GM20000 (cell line): ENCODE measurements at places on chromosomes 11 and 22.

DNA sequence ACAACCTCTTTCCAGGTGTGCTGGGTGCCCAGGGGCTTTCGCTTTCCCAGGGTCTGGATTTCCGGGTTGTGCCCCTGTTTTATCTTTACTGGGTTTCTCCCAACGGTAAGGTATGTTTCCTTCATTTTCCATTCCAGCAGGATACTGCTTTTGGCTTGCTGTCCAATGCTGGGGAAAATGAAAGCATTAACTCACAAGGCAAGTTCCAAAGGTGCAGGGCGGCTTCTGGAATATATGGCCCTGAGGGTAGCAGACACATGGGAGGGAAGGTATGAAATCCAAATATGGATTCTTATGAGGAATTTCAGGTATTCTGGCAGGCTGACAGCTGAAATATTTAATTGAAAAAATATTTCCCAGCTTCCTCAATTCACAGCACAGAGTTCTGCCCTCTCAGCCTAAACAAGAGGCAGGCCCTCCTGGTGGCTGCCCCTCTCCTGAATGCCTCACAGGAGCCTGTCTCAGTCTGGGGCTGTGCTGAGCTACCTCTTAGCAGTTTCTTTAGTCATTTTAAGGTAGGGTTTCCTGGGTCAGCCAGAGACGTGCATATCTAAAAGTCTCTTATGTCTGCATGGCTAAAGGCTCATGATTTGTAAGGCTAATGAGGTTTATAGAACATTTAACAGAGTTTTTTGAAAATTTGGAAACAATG, 318.6 kb upstream of the B3GAT1 start:
- DNase-seq, result no peak

DNA sequence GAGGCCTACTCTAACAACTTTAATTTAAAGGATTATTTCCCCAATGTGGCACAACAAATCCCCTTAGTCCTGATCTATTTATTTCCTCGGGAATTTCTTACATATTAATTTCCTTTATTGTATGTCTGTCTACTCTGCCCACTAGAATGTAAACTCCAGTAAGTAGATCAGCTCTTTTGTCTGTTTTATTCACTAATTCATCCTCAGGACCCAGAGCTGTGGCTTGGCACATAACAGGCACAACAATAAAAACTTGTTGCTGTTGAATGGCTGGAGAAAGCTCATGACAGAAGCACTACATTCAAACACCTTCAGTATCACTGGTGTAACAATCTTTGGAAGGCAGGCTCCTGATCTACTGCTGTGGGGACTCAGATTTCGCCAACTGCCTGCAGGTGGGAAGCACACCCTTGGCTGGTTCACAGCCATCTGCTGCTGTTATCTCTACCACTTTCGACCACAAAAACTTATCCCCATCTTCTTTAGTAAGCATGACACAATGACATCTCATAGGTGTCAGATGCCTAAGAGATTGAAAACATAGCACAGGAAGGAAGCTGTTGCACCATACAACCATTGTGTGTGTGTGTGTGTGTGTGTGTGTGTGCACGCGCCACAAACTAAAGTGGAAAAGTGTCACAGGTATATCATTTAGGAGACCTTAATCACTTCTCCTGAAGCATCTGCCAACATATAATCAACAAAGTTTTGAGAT, 11.9 kb downstream of the HIRA start:
- peak; percentile 45 for DNase-seq

GRCh38 chr22:19629720-19630419, 84.4 kb upstream of the SEPTIN5 start:
- DNase-seq, result peak; percentile 92

DNA sequence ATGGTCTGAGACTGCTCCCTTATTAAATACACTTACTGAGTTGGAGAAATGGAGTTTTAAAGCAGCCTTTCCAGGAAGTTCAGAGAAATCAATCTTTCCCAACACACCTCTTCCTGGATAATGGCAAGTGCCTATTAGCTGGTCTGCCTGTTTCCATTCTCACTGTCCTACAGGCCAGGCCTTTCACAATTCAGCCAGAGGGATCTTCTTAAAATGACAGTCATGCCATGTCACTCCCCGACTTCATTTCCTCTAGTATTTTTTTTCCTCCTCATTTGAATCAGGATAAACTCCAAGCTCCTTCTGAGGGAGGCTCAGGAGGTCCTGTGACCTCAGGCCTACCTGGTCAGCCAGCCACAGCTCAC, 62.6 kb downstream of the FDX1 start:
- DNase-seq, result no peak

- no peak for DNase-seq
Observed at GRCh38 chr11:59226396-59226795, 13.7 kb upstream of the MPEG1 start.

GRCh38 chr22:24753914-24754313, 20.6 kb downstream of the PIWIL3 start:
- DNase-seq, result no peak

DNA sequence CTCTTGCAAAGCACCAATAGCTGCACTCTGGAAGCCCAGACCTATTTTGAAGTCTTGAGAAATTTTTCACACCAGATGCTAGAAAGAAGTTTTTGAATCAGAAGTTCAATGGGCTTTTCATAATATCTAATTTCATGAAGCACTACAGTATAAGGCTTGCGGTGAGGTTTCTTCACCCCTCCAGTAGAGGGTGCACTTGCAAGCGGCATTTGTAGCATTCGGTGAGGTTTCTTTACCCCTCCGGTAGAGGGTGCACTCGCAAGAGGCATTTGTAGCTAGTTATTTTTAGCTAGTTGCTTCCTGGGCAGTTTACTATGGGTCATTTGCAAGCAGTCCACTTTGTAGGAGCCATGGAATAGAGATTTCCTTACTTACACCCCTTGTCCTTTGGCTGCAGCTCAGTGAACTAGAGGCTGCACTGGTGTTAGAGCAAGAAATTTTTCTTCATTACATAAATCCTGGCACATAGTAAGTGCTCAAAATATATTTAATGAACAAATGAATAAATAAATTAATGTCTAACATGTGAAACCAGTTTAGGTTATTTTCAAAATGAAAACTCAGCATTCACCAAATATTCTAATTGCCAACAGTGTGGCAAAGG, 7.8 kb upstream of the NOX4 start:
- no peak for DNase-seq

DNA sequence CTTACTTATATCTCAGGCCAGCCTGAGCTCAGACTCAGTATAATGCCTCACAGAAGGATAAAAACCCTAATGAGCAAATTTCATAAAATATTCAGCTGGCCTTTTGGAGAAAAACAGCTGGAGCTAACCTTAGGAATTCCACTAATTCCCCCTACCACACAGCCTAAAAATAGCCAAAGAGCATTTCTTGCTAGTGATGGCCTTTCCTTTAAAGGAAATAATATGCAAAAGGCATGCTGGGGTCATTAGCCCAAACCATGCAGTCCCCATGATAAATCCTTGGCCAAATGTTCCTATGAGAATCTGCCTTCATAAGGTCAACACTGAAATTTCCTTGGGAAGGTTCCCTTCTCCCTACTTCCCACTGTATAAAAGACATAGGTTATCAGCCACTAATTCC, 38.2 kb downstream of the SYTL2 start:
- no peak for DNase-seq

DNA sequence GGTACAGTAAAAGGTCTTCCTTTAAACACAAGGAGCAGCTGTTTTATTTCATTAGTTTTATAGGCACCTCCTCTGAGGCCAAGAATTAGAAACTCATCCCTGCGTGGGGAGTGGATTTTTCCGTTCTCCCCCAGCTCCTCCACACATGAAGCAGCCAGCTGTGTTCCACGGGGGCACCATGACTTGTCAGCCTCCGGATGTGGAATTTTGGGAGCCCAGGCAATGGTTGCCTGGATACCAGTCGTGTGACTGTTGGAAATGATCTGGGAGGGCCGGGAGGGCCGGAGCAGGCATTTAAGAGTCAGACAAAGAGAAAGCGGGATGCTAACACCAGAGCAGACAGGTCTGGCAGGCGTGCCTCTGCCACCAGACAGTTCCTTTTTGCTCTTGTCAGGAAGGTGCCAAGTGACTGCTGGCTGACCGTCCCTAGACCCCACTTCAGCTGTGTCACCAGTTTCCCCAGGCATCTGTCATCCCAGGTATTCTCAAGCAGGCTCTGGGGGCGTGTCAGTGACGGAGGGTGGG, 15.9 kb upstream of the CDC42EP2 start:
- DNase-seq, result no peak

DNA sequence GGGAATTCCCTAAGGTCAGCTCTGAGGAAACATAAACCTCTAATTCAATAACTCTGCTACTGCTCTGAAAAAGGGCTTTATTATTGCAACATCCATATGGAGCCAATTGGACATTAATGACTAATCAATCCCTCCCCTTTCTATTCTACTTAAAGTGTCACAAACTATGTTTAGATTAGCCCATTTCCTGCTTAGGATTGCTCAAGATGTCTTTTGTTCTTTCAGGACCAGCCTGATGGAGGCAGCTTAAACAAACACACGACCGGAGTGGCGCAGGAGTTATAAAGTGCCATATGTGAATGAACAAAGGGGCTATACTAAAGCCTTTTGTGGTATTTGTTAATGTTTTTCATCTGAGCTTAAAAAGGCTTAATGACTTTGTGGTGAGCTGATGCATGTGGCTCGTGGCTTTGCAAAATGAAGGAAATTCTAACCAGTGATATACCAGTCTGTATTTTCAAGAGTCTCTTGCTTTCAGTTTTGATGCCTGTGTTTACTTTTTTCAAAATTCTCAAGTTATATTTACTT, 354.4 kb downstream of the SOX6 start:
- DNase-seq, result no peak

GRCh38 chr22:44335903-44336803, 23.4 kb upstream of the SHISAL1 start:
- DNase-seq, result no peak

DNA sequence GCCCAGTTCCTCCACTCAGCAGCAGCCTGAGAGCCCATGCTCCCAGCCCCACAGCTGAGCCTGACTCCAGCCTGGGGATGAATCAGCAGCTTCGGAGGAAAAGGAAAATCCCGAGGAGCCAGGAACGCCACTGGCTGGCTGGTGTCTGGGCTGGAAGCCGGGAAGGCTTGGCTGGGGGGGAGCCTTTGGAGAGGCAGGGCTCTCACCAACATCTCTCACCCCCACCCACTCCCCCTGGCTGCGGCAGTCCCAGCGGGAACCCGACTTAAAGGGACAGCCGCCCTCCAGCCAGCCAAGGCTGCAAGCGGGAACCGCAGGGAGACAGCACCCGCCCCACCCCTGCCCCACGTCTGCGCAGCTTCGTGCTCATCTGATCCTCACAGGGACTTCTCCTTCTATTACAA, 28.4 kb downstream of the KIAA0930 start:
- no peak for DNase-seq

DNA sequence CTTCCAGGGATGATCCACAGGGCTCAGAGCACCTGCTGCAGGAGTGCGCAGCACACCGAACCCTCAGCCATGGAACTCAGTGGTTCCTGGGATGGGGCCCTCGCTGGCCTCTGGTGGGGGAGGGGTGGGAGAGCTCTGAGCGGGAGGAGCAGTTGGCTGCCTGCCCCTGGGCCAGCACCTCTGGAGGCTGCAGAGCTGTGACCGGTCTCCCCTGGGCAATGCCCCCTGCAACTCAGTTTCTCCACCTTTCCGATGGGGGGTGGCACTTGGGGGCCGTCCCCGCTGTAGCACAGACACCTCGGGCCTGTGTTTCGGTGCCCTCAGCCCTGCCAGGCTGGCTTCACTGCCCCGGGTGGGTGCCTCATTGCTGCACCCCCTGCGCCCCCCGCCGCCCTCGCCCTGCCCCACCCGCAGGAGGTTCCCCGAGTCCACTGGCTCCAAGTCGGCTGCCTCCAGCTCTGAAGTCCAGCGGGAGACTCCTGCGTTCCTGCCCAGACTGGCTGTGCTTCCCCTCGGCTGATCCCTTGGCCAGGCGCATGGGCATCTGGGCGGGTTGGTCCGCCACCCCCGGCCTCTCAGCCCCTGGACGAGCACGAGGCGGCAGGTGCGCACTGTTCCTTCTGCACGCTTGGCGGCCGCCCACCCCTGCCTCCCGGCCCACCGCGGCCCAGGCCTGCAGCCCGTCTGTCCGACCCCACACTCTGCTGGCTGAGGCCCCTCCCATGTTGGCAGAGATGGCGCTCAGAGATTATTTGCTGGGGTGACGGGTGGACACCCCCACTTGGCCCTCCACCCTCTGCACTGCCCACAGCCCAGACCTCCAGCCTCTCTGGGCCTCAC, 1.8 kb downstream of the MUC6 start:
- DNase-seq, result no peak

DNA sequence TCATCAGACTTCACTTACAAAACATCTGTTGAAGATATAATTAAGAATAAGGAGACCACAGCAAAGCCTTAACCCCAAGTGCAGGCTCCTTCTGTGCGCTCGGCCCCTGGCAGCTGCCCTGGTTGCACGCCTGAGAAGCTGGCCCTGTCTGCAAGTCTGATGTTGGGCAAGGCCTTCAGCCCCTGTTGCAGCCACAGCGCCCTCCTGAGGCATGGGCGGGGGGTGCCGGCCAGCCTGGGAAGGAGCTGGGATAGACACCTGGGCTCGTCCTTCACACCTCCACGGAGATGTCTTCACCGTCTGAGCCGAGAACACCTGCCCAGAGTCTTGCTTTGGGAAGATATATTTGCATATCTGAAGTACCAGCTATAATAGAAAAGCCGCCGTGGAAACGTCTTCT, 104.1 kb downstream of the MPPED1 start:
- no peak for DNase-seq

GRCh38 chr11:72594493-72595291, 79.5 kb downstream of the PDE2A start:
- DNase-seq, result no peak

DNA sequence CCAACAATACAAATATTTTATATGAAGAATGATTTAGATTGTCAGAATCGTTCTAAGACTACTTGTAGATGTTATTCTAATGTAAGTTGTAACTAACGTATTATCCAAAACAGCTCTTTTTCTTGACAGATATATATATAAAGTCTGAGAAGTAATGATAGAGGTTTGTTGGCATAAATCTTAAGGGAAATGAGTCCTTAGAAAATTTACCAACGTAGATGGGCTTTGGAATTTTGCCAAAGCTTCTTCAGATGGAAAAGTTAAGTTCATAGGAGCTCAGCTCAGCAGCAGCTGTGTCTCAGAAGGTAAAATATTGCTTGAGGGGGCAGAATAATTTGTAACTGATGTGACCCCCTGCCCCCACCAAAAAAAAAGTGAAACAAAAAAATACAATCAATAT, 66.7 kb downstream of the BID start:
- DNase-seq, result no peak

DNA sequence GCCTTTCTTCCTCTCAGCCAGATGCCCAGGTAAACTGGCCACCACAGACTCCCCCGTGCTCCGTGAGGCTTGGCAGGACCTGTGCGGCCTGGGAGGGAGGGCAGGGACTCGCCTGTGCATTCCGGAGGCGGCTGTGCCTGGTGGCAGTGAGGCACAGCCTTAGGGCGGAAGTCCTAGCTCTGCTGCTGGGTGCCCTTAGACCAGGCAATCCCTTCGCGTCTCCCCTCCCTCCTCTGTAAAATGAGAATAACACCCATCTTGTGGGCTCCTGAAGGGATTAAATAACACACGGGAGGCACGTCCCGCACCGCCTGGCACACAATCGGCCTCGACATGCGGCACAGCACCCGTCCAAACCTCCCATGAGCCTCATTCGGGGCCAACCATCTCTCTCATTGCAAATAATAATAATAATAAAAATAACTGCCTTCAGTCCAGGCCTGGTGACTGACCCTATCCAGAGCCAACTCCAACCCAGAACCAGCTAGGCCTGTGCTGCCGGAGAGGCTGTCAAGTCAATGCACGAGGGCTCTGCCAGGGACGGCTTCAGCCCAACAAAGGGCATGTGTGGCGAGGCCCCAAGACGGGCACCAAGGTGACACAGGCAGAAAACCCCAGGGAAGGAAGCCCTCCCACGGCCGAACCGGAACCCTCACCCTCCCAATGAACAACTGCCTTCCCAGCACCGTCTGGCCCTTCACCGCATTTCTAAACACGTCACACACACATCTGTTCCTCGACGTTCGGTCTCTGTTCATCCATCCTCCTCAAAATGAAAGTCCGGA, 8.2 kb downstream of the LTO1 start:
- no peak for DNase-seq
